ENCODE measurements at places on chromosomes 6 and 20.

DNA sequence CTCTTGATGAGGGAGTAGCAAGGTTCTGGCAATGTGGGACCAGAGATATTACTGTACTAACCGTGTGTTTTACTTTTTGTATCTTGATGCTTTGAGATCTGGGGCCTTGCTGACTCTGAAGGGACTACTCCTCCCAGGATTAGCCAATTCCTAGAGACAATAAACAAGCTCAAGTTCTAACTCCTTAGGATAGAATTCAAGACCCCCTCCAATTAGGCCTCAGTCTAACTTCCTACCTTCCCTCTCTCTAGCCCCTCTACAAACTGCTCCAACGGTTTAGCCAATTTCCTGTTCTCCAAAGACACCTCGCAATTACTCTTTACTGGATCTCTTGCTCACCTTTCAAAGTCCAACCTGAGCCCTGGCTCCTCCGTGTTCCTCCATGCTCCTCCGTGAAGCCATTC lies 158.7 kb upstream of the JARID2 start:
- DNase-seq: no peak

DNA sequence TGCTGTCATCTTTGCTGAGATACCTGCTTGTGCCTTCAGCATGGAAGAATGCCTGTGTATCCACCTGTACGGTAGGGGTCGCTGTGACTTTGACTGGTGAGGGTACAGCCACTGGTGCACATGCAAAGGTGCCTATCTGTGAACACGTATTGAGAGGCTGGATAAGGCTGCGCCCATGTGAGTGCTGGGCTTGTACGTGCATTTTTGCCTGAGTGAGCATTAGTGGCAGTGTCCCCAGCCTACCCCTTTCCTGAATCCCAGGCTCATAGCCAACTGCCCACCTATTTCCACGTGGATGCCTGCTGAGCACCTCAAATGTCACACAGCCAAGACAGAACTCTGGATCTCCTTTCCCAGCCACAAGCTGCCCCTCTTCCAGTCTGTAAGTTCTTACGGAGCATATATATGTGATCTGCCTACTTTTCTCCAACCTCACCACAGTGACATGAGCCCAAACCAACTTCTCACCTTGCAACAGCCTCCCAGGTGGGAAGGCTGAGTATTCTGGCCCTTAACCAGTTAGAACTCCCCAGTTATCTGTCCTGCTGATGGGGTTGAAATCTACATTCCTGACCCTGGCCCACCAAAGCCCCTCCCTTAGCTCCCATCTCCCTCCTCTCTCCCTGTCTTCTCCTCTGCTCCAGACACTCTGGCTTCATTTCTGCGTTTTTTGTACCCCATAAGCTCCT lies 1.1 kb upstream of the SLC2A10 start:
- DNase-seq: no peak

GRCh38 chr6:44512868-44513741 lies 125.6 kb downstream of the CDC5L start:
- DNase-seq: no peak

DNA sequence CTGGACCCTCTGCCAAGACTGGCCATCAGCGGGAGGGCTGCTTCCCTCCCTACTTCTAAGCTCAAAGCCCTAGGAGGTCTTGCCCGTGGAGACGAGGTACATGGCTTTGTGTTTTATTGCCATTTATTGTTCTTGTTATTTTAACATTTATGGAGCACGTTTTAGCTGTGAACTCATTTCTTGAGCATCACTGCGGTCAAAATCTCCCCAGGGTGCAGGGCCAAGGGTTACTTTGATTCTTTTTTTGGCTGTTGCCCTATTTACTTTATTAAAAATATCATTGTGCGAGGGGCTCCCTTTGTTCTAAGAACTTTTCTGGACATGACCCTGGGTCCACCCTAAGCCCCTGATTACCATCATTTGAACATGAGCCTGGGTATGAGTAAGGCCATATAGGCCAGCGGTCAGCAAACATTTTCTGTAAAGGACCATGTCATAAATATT lies 51.6 kb downstream of the EYA2 start:
- DNase-seq: peak; percentile 25

DNA sequence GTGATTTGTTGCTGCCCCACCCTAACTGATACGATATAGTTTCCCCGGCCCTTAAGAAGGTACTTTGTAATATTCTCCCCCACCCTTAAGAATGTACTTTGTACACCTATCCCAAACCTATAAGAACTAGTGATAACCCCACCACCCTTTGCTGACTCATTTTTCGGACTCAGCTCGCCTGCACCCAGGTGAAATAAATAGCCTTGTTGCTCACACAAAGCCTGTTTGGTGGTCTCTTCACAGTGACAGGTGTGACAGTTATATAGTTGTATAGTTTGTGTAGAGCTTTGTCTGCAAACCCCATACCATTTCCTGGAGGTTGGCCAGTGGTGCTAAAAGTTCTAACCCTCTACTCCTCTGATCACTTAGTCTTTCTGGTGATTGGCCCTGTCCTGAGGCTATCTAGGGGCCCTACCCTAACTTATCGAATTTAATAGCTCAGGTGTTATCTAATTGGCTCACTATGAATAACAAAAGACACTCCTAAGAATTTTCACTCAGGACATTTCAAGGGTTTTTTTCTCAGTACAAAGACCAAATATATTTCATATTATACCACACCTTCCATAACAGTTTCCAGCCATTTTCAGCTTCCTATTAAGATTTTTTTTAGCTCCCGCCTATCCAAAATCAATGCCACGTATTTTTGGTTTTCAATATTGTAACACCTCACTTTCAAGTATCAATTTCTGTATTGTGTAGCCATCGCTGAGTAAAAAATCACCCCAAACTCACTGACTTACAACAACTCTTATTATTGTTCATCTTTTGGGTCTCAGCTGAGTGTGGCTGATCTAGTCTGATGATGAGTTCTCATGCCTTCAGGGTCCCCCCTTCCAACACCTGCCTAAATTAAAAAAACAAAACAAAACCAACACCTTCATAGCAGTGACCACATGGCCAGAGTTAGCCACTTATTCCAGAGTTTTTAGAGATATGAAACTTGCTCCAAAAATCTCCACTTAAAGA lies 9.8 kb upstream of the BTN1A1 start:
- DNase-seq: no peak

- no peak for DNase-seq
Measured at GRCh38 chr20:37390891-37391525, 45.1 kb downstream of the SRC start.

DNA sequence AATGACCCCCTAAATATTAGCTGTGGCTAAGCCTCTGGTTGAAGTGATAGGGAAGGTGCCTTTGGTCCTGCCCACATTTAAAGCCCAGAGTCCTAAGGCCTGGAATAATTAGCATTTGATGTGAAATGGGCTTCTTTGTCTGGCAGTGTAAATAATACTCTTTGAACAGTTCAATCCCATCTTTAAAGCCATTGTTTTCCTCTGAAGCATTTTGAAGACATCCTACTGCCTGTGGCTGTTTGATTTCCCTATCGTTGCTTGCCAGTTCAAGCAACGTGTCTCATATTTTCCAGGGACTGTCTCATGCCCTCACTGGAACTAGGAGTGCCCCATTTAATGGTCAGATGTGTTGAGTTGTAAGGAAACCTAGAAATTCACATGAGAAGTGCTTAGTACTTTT lies 89.3 kb upstream of the BTN3A2 start:
- no peak for DNase-seq

DNA sequence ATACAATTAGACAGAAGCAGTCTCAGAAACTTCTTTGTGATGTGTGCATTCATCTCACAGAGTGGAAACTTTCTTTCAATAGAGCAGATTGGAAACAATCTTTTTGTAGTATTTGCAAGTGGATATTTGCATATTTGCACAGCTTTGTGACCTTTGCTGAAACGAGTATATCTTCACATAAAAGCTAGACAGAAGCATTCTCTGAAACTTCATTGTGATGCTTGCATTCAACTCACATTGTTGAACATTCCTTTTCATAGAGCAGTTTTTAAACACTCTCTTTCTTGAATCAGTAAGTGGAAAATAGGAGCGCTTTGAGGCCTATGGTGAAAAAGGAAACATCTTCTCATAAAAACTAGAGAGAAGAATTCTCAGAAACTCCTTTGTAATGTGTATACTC lies 657.9 kb upstream of the ZNF337 start:
- no peak for DNase-seq

DNA sequence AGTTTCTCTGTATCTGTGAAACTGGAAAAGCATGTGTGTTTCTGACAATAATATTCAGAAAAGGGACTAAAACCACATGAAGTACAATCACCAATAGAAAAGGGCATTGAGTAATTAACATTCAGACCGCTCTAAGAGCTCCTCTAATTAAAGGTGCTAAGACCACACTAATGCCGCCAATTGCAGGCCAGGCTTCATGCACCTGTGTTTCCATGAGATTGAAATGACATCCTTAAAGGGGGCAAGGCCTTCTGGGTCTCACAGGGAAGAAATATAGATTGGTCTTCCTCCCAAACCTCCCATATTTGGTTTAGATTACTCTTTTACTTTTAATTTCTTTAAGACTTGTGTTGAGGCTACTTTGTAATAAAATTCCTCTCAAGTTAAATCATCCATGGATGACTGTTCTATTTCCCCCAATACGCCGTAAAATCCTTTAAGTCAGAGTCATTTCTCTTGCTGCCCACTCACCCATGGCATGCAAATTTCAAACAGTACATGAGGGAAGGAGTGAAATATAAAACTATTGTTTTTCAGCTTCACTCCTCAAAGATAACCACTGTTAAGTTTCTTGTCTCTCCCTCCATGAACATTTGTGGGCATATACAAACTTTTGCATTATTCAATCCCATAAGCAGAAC lies 110.6 kb downstream of the UBE3D start:
- peak; percentile 86 for DNase-seq

- DNase-seq: peak; percentile 17
Measured at GRCh38 chr6:125102411-125102810, 51.2 kb upstream of the TPD52L1 start.

GRCh38 chr6:6993503-6994237 lies 114.1 kb upstream of the RREB1 start:
- no peak for DNase-seq

- DNase-seq: peak; percentile 68
Measured at GRCh38 chr6:1481286-1481685, 91.9 kb downstream of the FOXF2 start.

- peak; percentile 51 for DNase-seq
Measured at GRCh38 chr6:121896363-121896762, 460.9 kb downstream of the GJA1 start.

DNA sequence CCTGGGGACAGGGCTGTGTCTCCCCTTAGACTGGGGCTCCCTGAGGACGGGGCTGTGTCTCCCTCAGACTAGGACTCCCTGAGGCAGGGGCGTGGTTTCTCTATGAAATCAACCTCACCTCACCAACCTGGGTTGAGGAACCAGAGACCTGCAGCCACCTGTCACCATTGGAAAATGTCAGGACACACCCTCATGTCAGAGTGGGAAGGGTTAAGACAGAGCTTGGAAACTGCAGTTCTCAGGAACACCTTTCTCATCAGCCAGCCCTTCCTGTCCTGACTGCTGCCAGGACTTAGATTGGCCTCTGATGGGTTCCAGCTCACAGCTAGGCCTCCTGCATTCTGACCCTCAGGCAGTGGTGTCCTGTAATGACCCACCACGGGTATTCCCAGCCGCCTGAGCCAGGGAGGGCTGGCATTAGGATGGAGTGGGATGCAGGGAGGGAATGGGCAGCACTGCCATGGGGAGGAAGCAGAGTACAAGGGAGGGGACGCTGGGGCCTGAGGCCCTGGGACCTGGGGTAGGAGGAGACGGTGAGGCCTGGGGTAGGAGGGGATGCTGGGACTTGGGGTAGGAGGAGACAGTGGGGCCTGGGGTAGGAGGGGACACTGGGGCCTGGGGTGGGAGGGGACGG lies 76.3 kb downstream of the MRPL14 start:
- DNase-seq: no peak

GRCh38 chr6:31805939-31806469 lies 762 bp downstream of the LSM2 start:
- DNase-seq: no peak

DNA sequence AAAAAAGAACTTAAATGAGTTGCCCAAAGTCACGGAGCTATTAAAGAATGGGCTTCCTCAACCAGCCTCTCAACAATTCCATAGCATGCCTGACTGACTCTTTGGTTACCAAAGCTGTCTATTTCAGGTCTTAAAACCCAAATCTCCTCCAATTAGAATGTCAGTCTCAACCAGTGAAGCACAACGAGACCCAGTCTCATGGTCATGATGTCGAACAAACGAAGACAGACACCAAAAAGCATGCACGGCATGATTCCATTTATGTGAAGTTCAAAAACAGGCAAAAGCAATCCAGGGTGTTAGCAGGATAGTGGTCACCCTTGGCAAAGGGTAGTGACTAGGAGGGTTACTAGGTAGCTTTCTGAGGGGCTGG lies 16.3 kb upstream of the PTPN1 start:
- no peak for DNase-seq

GRCh38 chr20:46928580-46929132 lies 34.0 kb downstream of the EYA2 start:
- peak; percentile 21 for DNase-seq

GRCh38 chr20:48155268-48155667 lies 370.0 kb upstream of the SULF2 start:
- no peak for DNase-seq

DNA sequence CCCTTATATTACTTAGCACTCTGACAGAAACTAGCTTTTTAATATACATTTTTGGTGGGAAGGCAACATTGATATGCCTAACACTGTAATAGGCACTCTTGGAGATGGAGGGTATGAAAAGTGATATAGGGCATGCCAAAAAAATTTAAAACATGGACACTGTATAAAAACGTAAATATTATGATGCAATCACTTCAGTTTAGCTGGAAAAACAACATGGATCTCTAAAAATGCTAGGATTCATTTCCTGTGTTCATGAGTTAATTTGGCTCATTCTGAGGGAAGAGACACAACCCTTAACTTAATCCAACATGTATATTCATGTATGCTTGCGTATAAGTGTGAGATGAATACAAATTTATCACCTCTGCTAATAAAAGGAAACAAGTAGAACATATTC lies 157.3 kb upstream of the TFAP2D start:
- no peak for DNase-seq
